ENCODE measurements at places on chromosomes 1 and 21.

- no peak for DNase-seq
These were observed 10.2 kb downstream of the PRKAB2 start for GRCh38 chr1:147162093-147162492.

- DNase-seq: no peak
These were observed 15.8 kb upstream of the SYT6 start for GRCh38 chr1:114169509-114169908.

- no peak for DNase-seq
These were observed 4.5 kb upstream of the CD101 start for GRCh38 chr1:116997066-116997465.

GRCh38 chr1:235866205-235866912, at the start of gene LYST:
LYST (minus strand) TSS chr1:235866906; CDS start chr1:235830417, 36,489 bp downstream.
- DNase-seq: peak; percentile 66

GRCh38 chr1:233503366-233503954, 110.4 kb upstream of the KCNK1 start:
- no peak for DNase-seq

- DNase-seq: no peak
These were observed 21.8 kb upstream of the POU3F1 start for GRCh38 chr1:38068220-38068979.

GRCh38 chr1:154614901-154615300, 6.9 kb upstream of the ADAR start:
- DNase-seq: no peak

GRCh38 chr1:201562659-201563405, 23.9 kb downstream of the NAV1 start:
- no peak for DNase-seq

- DNase-seq: no peak
These were observed 2.4 kb upstream of the FCGR2A start for GRCh38 chr1:161502641-161503393.

GRCh38 chr1:220775240-220775853, 11.4 kb upstream of the MTARC1 start:
- DNase-seq: no peak

DNA sequence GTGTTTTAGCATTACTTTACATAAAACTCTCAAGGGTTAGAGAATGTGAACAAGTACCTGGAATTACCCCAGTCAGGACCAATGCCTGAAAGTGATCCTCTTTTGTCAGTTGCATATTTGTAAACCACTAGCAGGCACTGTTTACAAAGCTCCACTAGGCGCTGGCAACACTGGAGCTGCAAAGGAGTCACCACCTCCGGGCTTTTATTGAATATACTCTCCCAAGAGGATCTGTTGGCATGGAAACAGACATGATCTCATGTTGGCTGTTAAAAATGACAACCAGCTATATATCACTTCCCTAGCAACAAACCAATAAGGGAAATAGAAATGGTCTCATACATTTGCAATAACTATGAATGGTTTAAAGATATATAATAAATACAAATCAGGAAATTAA, 116.0 kb downstream of the TTLL7 start:
- DNase-seq: peak; percentile 64

- peak; percentile 27 for DNase-seq
These were observed 13.1 kb upstream of the LHX4 start for GRCh38 chr1:180217006-180217405.

GRCh38 chr1:157142765-157143423, 4.7 kb upstream of the ETV3 start:
- no peak for DNase-seq

GRCh38 chr1:42904434-42904833, 54.2 kb downstream of the SLC2A1 start:
- no peak for DNase-seq

GRCh38 chr1:110520827-110521226, 1.9 kb upstream of the KCNA10 start:
- DNase-seq: no peak

- no peak for DNase-seq
These were observed 9.0 kb downstream of the TMEM200B start for GRCh38 chr1:29114654-29115053.

- no peak for DNase-seq
These were observed 739 bp downstream of the ZNF593 start for GRCh38 chr1:26170472-26170821.

DNA sequence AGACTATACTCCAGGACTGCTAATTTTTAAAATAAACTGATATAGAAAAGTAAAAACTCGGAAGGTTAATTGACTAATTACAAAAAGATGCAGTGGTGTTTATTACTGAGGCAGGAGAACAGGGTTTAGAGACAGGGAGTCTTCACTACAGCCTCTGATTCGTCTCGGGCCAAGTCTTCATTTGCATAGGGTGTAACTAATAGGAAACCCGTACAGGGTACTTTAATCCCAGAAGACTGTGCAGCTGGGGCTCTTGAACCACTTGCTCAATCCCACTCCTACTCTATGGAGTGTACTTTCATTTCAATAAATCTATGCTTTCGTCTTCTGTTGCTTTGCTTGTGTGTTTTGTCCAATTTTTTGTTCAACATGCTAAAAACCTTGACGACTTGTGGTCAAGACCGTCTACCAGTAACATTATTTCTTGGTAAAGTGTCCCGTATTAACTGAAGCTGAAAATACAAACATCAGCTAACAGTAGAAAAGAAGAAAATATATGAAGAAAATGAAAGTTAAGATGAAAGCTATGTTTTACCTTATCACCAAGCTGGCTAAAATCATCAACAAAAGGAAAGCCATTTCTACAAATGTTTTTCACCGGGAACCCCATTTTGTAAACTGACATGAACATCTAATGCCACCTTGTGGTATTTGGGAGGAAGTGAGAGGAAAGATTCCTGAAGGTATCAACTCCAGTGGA, 8.0 kb downstream of the SDHB start:
- no peak for DNase-seq

DNA sequence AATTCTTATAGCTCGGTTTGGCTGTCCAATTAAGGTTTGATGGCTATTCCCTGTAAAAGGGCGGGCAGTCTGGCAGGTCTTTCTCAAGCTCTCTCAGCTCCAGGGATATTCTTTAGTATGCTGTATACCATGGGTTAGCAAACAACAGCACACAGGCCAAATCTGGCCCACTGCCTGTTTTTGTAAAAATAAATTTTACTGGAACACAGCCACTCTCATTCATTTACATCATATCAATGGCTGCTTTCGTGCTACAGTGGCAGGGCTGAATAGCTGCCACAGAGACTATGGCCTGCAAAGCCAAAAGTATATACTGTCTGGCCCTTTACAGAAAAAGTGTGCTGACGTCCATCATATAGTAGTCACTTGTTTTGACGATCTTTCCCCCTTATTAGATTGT, 32.0 kb downstream of the MACO1 start:
- no peak for DNase-seq

DNA sequence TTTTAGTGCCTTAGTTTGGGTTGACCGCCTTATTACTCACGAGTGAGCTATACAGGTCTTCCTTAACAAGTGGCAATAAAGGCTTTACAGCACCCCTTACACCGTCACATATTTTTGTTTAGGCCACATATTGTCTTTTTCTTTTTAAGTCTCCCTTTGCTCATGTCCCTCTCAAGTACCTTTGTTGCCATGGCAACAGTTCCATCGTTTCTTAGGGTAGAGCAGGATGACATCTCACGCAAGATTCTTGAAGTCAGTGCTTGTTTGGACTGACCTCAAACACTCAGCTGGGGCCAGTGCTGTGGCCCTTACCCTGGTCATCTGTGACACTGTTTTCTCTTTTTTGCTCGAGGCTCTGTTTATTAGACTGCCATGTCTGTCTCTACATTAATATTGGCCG, 69.8 kb downstream of the PBX1 start:
- DNase-seq: no peak

DNA sequence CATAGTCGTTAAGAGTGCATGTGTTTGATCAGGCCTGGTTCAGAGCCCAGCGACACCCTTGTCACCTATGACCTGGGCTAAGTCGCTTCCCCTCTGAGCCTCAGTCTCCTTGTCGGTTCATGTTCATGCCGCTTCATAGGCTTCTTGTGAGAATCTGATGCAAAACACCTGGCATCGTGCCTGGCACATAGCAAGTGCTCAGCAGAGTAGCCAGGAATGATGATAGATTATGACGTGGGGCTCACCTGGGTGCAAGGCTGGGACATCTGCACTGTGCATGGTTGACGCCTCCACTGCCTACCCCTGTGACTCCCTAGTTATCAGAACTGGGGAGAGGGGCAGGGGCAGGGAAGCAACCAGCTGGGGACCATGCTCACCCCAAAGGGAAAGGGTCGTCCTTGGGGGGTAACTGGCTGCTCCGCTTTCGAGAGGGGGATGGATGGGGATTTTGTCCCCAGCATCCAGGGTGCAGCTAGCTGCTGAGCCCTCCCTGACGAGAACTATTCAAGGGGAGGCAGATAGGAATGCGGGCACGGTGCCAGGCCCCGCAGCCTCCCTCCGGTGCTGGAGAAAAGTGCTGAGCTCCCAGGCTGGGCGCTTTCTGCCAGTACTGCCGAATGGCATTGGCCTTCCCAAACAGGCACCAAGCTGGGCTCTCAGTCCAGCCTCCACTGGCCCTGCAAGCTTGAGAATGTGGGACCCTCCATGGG, 9.3 kb downstream of the EFHD2 start:
- no peak for DNase-seq

DNA sequence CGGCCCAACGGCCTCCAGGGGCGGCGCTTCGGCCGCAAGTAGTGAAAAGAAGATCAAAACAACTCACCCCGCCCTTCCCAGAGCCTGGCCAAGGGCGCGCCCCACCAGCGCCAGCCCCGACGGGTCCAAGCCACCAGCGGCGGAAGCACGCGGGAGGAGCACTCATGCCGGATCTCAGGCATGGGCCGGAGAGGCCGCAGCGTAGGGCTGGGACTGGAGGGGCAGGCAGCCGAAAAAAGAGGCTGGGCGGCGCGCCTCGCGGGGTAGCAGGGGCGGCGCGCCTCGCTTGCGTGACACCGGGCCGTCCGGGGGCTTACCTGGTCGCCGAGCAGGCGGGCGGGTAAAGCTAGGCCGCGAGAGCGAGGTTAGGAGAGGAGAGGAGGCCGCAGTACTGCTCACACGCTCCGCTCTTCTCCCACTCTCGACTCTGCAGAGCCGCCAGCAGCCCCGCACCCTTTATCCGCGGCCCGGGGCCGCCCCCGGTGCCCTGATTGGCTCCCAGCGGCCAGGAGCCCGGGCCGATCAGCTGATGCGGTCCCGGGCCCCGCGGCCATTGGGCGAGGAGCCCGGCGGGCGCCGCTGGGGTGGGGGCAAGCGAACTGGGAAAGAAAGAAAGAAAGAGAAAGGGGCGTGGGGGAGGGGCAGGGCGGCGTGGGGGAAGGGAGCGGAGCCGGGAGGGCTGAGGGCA, at the start of gene GLUL:
GLUL (minus strand) TSS at position 429 of the 688 bp plus-strand sequence. CDS start 3,053 bp downstream, outside the sequence.
- peak; percentile 98 for DNase-seq

DNA sequence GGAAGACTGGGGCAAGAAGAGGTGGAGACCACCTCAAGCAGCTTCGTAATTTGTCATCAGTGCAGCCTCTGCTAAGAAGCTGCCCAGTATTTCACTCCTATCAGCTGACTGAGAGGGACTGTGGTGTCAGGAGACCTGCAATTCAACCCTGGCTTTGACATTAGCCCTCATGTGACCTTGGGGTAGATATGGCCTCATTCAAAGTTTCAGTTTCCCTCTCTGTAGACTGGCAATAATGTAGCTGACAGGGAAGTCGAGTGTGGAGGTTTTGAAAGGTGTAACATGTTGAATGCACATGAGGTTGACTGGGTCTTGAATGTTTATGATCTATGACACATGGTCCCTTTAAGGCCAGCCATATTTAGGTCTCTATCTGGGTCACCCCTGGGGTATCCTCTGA, 2.2 kb upstream of the SPRR4 start:
- no peak for DNase-seq

GRCh38 chr1:46637444-46638083, 21.0 kb upstream of the MOB3C start:
- no peak for DNase-seq

DNA sequence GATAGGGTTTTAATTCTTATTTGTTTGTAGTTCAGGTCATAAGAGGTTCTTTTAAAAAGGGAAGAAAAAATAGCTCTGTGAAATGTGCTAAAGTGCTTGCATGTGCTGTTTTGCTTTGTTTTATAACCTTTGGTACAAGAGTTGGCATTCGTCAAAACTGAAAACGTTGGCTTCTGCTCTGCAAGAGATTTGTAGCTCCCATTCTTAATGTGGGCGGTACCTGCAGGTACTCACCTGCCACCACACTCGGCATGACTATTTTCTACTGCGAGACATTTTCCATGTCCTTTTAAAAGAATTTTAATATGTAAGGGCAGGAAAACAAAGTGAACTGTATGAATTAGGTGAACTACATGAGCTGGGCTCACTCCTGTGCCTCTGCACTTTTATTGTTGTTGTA, 92.6 kb downstream of the ADARB1 start:
- DNase-seq: no peak

GRCh38 chr1:92822879-92823278, 9.0 kb upstream of the RPL5 start:
- peak; percentile 94 for DNase-seq

DNA sequence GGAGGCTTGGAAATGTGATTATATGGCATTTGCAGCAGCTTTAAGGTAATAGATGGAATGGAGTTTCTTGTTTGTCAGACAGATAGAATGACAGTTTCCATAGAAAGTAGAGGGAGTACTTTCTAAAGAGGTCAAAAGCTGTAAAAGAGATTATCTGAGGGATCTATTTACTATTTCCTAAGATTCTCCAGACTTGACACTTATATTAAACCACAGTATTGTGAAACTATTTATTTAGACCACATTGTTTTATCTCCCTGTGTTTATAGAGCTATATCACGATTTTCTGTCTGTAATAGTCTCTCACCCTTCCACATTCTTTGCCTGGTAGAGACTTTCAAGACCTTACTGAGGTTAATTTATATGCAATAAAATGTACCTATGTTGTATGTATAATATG, 66.7 kb downstream of the MAN1A2 start:
- no peak for DNase-seq

DNA sequence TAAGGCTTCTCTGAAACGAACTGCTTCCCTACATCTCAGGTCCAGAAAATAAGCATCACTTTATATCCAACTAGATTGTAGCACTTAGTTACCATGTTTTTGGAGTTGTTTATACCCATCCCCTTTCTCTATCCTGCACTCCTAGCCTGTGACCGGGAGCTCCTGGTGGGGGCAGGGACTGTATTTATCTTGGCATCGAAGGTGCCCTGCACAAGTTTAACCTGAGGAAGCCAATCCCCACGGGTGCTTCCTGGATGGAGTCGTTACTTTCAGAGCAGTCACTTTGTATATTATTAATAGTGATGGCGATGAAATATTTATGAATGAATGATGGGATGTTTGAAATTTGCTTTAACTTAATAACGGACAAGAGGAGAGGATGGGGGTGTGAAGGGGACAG, 73.9 kb downstream of the KLHDC7A start:
- no peak for DNase-seq

GRCh38 chr21:45013260-45013841, 61.0 kb upstream of the ADARB1 start:
- DNase-seq: no peak

GRCh38 chr1:12147201-12147701, 19.5 kb upstream of the TNFRSF1B start:
- DNase-seq: no peak
